ENCODE measurements at places on chromosomes 4 and X. TPM values are rescaled to one million over a fixed set of nuclear protein-coding genes. Genes with fewer than 3 reads are reported as not detected.

DNA sequence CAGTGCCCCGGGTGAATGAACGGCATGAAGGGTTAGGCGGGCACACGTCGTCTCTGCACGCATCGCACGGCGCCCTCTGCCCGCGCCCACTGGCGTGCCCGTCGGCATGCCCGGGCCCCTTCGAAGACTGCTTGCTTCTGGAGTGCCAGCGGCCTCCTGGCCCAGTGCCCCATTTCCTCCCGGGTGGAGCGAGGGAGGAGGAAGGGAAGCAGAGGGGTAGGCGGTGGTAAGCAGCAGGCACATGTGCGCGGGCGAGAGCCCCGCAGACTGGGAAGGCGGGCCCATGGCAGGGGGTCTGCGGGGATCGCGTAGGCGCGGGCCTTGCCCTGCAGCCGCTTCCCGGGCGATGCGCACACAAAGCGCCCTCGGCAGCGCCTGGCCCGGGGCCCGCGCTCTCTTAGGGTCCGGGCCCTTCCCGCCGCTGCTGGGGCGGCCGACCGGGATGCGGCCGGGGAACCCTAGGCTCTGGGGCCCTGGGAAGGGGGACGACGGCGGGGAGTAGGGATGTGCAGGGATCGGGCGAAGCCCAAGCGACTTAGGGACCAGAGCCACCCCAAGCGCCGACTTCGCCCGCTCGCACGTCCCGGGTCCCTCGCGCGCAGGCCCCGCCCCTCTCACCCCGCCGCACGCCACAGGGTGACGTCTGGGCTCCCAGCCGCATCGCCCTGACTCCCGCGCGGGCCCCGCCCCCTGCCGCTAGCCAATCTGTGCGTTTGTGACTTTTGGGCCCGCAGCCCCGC is 866 bp upstream of the EMD start:
- H3K27ac ChIP-seq: peak overlapping the region; percentile 89
- no peaks in the 10 kb centered on the region for H3K4me1 ChIP-seq
- H3K36me3 ChIP-seq: no peaks in the 10 kb centered on the region
- peak; percentile 86 for DNase-seq

The FGFRL1 gene
- total RNA-seq: 32.9 TPM

The KLB gene
- total RNA-seq: not detected

DNA sequence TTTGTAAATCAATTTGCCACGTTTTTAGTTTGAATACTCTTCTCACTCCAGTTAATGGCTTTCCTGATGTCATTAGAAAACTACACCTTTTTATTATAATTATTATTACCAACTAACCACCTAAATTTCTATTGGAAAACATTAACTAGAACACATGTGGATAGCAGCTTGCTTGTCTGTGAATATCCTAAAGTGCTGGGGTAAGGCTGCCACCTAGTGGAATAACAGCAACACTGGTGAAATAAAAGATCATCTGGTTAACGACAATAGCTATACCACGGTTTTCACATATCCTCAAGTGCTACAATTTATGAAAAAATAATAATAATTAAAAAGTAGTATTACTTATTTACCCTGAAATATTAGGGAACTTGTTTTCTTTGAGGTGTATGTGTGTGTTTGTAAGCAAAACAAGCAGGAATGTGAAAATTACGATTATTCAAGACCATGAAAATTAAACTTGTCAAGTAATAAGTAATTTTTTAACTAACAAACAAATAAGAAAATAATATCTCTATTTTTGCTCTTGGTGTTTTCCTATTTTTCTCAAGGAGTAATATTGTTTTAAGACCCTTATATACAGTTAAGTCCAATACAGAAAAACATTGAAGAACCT is 130.1 kb upstream of the TECRL start:
- H3K27ac ChIP-seq: no peak overlapping the region
- no peaks in the 10 kb centered on the region for H3K36me3 ChIP-seq
- H3K27me3 ChIP-seq: no peaks in the 10 kb centered on the region
- H3K4me3 ChIP-seq: no peak overlapping the region

DNA sequence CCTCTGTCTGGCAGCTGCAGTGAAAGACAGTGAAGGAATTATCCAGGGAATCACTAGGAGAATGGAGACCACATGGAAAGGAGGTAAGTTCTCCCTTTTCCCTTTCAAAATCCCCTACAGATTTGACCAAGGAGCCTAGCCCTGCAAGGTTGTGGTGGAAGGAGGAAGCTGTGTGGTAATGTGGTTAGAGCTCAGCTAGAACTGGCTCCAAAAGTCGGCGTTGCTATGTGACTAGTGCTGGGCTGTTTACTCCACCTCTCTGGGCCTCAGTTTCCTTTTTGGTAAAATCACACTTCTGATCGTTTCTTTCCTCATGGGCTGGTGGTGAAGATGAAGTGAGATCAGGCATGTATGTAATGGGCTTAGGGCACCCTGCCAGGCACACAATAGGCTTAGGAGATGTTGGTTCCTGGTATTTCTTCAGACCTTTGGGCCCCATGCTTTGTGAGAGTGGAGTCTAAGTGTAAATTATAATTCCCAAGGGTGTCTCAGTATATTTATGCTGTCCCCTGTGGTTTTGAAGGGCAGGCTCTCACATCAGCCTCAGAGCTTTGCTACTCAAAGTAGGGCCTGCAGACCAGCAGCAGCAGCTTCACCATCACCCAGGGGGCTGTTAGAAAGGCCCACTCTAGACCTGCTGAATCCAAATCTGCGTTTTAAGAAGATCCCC is 183.7 kb upstream of the BCOR start:
- H3K4me1 ChIP-seq: no peaks in the 10 kb centered on the region
- H3K27me3 ChIP-seq: no peaks in the 10 kb centered on the region
- no peak overlapping the region for H3K4me3 ChIP-seq
- no peaks in the 10 kb centered on the region for H3K36me3 ChIP-seq

The NSG1 gene
- total RNA-seq: 0.78 TPM

The MAGEA4 gene
- total RNA-seq: not detected

The TNIP2 gene
- 37.4 TPM for total RNA-seq

The CSAG3 gene
- not detected for total RNA-seq

- no peaks in the 10 kb centered on the region for H3K27me3 ChIP-seq
- no peaks in the 10 kb centered on the region for H3K4me1 ChIP-seq
- DNase-seq: no peak
- no peaks in the 10 kb centered on the region for H3K36me3 ChIP-seq
- peak overlapping the region; percentile 91 for H3K4me3 ChIP-seq
These were observed 758 bp downstream of the SCFD2 start for GRCh38 chr4:53365121-53365485.

GRCh38 chrX:11210415-11210801 is 82.8 kb upstream of the AMELX start:
- H3K27ac ChIP-seq: no peak overlapping the region
- no peaks in the 10 kb centered on the region for H3K4me1 ChIP-seq
- DNase-seq: no peak
- H3K27me3 ChIP-seq: no peaks in the 10 kb centered on the region
- H3K4me3 ChIP-seq: no peak overlapping the region

DNA sequence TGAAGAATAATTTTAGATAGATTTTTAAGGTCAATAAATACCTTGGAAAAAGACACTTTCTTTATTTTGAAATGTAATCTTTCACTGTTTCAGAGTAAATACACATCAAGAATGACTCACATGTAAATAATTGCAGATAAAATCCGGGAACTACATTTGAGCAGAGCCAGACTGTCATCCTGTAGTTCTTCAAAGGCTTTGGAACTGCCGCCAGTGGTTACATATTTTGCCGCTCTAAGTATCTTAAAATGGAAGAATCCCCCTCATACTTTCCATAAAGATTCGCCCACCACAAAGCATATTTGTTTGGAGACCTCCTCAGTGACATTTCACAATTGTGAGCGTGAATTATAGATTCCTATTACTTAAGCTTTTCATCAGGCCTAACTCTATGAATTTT is 607.8 kb upstream of the ZFP42 start:
- no peaks in the 10 kb centered on the region for H3K27me3 ChIP-seq
- H3K4me3 ChIP-seq: no peak overlapping the region
- no peaks in the 10 kb centered on the region for H3K36me3 ChIP-seq

GRCh38 chr4:26542991-26543390 is 40.9 kb upstream of the TBC1D19 start:
- no peaks in the 10 kb centered on the region for H3K36me3 ChIP-seq
- no peak overlapping the region for H3K27ac ChIP-seq
- H3K27me3 ChIP-seq: no peaks in the 10 kb centered on the region
- DNase-seq: no peak
- no peaks in the 10 kb centered on the region for H3K4me1 ChIP-seq

GRCh38 chr4:89175611-89176010 is 64.3 kb downstream of the TIGD2 start:
- no peaks in the 10 kb centered on the region for H3K4me1 ChIP-seq
- no peak for DNase-seq
- no peaks in the 10 kb centered on the region for H3K36me3 ChIP-seq

DNA sequence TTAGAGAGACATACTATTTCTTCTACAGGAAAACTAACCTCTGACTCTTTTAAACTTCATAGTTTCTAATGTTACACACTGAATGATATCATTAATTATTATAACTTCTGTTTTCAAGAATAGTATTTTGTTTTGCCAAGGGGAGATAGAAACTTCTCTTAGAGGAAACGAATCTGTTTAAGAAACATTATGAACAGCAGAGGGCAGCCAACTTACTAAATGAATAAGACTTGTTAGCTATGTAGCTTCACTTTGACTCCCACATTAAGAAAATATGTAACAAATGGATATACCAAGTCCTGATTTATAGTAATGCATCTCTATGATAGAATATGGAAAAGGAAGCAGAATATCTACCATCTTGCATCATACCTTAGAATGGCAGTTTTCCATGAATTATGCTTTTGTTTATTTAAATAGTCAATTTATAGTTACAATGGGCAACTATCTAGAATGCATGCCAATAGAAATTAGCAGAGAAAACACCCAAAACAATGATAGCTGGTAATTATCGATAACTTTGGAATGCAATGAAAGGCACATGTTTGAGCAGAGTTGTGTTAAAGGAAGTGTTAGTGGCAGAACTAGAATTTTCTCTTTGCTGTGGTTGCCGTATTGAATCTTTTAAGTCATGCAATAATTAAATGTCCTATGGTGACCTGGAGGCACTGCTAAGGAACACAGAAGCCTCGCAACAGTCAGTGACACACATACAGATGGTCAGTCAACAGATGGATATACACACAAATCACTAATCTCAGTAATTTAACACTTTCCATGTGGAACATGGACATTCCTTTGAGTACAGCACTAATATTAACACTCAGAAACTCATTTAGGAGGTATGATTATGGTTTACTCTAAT is 105.7 kb upstream of the PDLIM3 start:
- no peaks in the 10 kb centered on the region for H3K27me3 ChIP-seq
- DNase-seq: no peak
- no peak overlapping the region for H3K27ac ChIP-seq
- H3K4me1 ChIP-seq: no peaks in the 10 kb centered on the region
- peaks cover 3% of the 10 kb centered on the region for H3K36me3 ChIP-seq
- no peak overlapping the region for H3K4me3 ChIP-seq

GRCh38 chr4:102678107-102678506 is 82.7 kb downstream of the MANBA start:
- no peak for DNase-seq
- H3K4me3 ChIP-seq: no peak overlapping the region
- H3K27me3 ChIP-seq: no peaks in the 10 kb centered on the region
- H3K4me1 ChIP-seq: peaks cover 1% of the 10 kb centered on the region
- H3K36me3 ChIP-seq: peaks cover 3% of the 10 kb centered on the region

- H3K27me3 ChIP-seq: no peaks in the 10 kb centered on the region
- H3K4me1 ChIP-seq: no peaks in the 10 kb centered on the region
- H3K36me3 ChIP-seq: no peaks in the 10 kb centered on the region
- DNase-seq: no peak
- no peak overlapping the region for H3K27ac ChIP-seq
These were observed 76.0 kb upstream of the ITM2A start for GRCh38 chrX:79443121-79443520.

The TMEM156 gene
- total RNA-seq: 0.52 TPM

The CT83 gene
- total RNA-seq: not detected

GRCh38 chrX:110146521-110146920 is 143.6 kb downstream of the TMEM164 start:
- DNase-seq: no peak
- no peak overlapping the region for H3K4me3 ChIP-seq
- H3K27ac ChIP-seq: no peak overlapping the region
- no peaks in the 10 kb centered on the region for H3K27me3 ChIP-seq
- H3K4me1 ChIP-seq: no peaks in the 10 kb centered on the region
- no peaks in the 10 kb centered on the region for H3K36me3 ChIP-seq

DNA sequence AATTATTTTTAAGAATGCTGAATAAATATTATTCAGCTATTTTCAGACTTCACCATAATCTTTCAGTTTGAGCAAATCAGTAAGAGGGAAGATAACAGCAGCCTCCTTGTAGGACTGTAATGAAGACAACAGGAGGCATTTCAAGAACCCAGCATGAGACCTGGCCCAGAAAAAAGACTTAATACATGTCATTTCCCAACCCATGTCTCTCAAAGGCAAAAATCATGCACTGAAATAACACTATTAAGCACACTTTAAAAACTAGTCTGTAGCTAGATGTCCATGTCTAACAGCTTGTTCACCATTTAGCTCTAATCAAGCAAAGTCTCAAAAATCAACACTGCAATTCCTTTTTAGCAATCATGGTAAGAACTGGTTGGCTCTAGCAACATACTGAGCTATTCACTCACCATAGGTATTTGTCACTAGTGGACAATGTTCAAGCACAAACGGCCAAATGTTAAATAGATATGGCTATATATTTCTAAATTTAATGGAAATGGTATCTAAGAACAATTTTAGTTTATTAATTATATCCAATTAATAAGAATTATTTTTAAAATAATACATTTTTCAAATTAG is 109.9 kb downstream of the WDFY3 start:
- H3K4me3 ChIP-seq: no peak overlapping the region
- no peak overlapping the region for H3K27ac ChIP-seq
- peaks cover 2% of the 10 kb centered on the region for H3K4me1 ChIP-seq
- no peak for DNase-seq
- no peaks in the 10 kb centered on the region for H3K36me3 ChIP-seq

The SERPINA7 gene
- total RNA-seq: not detected

DNA sequence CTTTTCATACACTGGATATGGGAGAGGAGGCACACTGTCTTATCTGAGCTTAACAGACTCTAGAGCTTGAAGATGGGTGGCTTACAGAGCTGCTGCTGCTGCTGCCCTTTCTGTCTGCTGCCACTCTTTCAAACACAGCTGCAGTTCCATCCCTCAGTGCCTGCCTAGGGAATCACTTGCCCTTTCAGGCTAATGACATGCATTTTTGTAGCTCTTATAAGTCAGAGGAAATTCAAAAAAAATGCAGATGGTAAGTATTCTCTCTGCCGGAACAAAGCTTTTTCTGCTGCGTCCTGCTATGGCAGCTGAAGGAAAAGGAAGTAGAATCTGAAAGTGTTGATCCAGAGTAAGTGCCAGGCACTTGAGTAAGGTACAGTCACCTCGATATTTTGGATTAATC is 460.4 kb upstream of the DIAPH2 start:
- H3K36me3 ChIP-seq: no peaks in the 10 kb centered on the region
- DNase-seq: no peak
- H3K27ac ChIP-seq: no peak overlapping the region
